Stimulated activated CD8-positive, alpha-beta memory T cell treated with anti-CD3 and anti-CD28 coated beads, Interleukin-7, amount 100 ng/mL, for 4 hours (primary cell): ENCODE measurements at places on chromosomes 11 and 22.

DNA sequence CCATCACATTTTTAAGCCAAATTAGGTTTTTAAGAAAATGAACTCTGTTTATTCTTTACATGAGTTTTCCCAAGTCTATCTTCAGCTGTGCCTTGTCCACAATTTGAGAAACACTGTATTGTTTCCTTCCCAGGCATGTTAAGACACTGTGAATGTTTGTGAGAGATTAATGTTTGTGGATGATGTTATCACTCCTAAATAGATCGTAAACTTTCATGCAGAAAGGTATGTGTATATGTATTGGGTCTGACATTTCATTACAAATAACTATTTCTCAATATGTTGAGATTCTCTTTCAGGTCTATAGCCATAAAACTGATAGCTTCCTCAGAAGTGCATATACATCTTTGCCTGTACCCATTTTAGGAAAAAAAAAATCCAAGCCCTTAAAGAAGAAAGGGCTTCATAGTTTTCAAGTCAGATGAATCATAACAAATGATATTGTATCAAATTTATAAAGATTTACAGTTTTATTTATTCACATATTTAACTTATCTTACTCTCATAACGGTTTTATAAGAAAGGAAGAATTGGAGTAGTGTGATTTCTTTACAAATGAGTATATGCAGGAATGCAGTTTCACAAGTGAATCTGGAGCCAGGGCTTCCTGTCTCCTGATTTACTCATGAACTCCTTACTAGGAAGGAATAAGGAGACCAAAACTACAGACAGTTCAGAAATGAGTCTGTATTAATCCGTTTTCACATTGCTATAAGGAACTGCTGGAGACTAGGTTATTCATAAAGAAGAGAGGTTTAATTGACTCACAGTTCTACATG, 11.2 kb downstream of the OR8D1 start:
- DNase-seq: no peak

GRCh38 chr11:118689503-118689851, 10.0 kb upstream of the TREH start:
- no peak for DNase-seq

- no peak for DNase-seq
These were observed 6.0 kb upstream of the UCP3 start for GRCh38 chr11:74014880-74015279.

- no peak for DNase-seq
These were observed 156.1 kb downstream of the HIPK3 start for GRCh38 chr11:33413301-33413700.

DNA sequence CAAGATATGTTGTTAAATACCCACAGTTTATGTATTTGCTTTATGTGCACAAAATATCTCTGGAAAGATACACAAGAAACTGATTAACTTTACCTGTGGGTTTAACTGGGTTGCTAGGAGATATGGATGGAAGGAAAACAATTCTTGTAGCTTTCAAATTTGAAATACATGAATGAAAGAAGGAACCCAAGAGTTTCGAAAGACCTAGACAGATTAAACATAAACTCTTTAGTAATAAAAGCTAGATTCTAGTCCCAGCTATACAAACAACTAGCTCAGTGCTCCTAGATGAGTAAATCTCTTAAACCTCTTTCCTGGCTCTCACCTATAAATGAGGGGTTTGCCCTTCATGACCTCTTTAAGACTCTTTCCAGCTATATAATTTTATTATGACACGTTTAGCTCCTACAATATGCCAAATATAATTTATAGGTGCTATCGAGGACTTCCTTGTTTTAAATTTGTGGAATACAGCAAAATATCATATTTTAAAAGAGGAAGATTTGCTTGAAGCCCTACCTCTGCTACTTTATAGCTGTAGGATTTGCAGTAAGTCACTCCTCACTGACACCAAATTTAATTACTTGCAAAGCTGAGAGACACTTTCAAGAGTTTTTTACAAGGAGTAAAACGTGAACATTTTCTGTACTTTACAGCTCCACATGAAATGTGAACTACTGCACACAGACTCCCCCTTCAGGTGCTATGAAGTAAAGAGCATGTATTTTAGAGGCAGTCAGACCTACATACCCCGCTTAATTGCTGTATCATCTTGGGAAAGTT, 50.7 kb downstream of the RRAS2 start:
- DNase-seq: no peak

GRCh38 chr11:119779195-119780071, 50.4 kb upstream of the NECTIN1 start:
- DNase-seq: no peak

- DNase-seq: no peak
These were observed 13.0 kb downstream of the INTS4 start for GRCh38 chr11:77981346-77981947.

GRCh38 chr22:39638958-39639357, 68.4 kb downstream of the CACNA1I start:
- DNase-seq: no peak

DNA sequence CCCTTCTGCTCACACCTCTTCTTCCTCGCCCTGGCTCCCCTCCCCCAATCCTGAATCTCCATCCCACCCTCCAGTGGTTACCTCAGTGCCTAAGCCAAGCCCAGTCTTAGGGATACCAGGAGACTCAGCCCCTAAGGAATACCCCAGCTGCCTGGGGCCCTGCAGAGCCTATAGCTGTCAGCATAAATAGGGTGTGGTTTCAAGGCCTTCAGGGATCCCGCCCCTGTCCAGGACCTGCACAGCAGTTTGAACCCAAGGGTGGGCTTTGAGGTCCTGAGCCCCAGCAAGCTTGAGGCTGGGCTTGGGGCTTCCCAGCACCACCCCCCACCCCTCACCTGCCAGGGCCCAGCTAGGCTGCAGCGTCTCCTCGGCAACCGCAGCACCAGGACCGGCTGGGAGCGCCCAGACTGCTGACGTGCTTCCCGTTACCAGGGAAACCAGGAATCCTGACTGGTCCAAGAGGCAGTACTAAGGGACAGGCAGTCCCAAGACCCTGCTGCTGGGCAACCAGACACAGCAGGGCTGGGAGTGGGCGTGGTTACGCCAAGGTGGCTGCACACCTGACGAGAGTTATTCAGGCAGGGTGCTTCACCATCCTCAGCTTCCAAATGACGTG, 13.7 kb downstream of the APBB1 start:
- no peak for DNase-seq

DNA sequence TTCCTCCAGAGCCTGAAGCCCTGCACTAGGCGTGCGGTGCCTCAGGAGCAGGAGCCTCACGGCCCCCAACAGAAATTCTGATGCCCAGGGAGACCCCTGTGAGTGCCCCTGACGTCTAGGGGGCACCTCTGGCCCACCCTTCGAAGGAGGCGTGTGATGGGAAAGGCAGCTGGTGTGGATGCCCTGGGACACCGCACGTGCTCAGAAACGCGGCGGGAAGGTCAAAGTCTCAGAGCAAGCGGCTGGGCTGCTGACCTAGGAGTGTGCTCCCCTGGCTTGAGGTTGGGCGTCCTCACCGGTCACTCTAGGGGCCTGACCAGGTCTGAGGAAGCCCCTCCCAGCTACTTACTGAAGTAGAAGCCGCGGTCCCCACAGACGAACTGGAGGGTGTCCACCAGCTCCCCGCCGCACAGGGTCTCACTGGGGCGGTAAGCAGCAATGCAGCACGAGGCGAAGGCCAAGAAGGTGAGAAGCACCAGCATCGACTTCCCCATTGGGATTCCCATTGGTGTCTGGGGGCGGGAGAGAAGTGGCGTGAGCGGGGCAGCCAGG, 4.1 kb downstream of the IGF2 start:
- no peak for DNase-seq

- DNase-seq: no peak
These were observed 10.5 kb downstream of the CD3E start for GRCh38 chr11:118314988-118315411.

DNA sequence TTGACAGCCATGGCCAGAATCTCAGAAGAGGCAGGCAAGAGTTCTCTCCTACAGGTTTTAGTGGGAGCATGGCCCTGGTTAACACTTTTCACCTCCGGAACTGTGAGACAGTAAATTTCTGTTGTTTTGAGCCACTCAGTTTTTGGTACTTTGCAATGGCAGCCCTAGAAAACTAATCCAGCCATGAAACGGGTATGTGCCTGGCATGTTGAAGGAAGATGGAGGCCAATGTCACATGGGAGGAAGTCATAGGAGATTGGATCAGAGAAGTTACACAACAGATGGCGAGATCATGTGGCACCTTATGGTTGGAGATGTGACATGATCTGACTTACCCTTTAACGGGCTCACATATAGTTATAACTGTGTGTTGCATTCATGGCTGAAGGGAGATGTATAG, 63.2 kb upstream of the EED start:
- DNase-seq: no peak

- no peak for DNase-seq
These were observed 77.2 kb upstream of the AKIP1 start for GRCh38 chr11:8833568-8834315.

- no peak for DNase-seq
These were observed 51.4 kb downstream of the PISD start for GRCh38 chr22:31610611-31611010.

DNA sequence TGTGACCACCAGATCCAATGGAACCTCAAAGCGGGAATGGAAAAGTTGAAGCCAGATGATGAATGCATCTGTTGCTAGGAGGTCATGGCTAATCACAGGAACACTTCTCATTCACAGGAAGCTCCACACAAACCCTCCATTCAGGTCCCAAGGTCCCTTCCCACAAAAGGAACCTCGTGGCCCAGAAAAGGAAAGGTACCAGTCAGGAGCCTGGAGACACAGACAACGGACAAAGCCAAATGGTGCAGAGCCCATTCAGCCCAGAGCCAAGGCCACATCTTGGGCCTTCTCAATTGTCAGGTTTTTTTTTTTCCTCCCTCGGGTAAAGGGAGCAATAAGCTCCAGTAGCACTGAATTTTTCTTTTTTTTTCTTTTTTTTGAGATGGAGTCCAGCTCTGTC, 87.0 kb downstream of the FAM168A start:
- DNase-seq: no peak

DNA sequence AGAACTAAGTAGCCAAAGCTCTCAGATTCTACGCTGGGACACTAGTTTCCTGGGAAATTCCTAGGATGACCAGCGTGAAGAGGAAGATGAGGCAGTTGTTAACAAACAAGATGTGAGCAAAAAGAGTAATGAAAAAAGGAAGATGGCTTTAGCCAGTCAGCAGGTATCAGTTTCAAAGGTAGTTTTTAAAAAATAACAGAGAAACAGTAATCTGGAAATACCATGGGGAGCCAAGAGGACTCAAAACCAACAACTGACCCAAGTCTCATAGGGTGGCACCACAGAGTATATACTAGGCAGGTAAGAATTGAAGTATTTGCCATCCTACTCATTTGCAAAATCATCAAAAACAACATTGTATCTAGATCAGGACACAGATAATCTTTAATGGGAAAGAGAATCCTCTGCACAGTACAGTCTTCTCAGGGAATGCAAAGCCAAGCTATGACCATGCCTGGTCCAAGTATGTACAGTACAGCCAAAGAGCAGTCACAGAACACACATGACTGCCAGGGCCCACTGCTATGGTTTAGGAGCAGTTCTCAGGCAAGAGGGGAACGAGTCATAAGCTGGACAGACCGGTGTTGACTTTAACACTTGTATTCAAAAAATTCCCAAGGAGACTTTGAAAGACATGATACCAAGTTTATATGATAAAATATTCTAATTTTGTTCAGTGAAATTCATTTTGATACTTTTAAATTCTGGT, 20.6 kb downstream of the MSANTD4 start:
- DNase-seq: no peak

GRCh38 chr11:3903207-3903896, 47.9 kb downstream of the STIM1 start:
- no peak for DNase-seq

DNA sequence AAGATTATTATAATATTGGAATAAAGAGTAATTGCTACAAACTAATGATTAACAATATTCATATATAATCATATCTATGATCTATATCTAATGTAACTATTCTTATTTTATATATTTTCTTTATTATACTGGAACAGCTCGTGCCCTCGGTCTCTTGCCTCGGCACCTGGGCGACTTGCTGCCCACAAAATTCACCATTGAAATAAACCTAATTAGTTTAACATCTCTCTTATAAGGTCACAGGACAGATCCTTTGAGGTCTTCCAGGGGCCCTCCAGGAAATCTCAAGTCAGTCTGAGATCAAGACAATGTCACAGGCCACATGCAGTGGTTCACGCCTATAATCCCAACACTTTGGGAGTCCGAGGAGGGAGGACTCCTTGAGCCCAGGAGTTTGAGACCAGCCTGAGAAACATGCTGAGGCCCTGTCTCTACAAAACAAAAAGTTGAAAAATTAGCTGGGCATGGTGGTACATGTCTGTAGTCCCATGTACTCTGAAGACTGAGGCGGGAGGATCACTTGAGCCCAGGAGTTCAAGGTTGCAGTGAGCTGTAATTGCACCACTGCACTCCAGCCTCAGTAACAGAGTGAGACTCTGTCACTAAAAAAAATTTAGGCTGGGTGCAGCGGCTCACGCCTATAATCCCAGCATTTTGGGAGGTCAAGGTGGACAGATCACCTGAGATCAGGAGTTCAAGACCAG, 6.6 kb upstream of the TXNRD2 start:
- DNase-seq: no peak

DNA sequence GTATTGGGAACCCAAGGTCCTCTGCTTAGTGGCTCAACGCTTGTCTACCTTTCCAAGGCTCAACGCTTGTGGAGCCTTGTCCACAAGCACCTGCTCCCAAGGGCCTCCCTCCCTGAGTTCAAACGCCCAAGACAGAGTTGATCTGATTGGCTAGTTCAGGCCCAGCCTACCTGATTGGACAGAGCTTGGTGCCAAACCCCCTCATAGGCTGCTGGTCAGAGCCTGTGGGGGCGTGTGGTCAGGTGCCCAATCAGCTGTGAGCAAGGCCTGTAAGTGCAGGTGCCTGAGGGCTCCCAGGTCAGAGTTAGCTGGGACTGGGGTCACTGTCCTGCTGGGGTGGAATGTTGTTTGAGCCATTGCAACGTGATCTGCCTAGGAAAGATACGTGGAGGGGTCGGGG, 16.9 kb upstream of the TMPRSS6 start:
- DNase-seq: no peak

- DNase-seq: no peak
These were observed 56.0 kb upstream of the SEPTIN5 start for GRCh38 chr22:19658057-19658966.

- no peak for DNase-seq
These were observed 3.1 kb upstream of the SPDYC start for GRCh38 chr11:65166893-65167292.

GRCh38 chr11:134438542-134439537, 26.8 kb upstream of the B3GAT1 start:
- DNase-seq: no peak

GRCh38 chr11:115496892-115497291, 7.3 kb downstream of the CADM1 start:
- no peak for DNase-seq

DNA sequence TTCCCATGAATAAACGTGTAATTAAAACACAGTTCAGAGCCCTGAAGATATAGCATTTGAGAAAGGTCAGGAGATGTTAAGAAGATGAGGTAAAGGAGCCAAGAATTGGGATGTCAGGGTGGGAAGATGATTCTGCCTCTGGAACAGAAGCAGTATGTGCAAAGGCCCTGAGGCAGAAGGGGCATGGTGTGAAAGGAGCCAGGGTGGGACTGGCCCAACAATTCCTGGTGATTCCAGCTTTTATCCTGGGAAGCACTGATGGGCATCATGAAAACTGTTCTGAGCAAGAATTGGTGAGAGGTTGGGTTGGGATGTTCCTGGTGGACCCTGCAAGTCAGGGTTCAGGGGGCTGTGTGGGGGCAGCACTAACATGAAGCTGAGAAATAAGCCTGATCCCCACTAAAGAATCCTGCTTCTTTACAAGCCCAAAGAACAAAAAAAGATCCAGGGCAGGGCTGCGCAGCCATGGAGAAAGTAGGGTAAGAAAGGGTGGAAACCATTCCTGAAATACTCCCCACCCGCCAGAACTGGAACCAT, 2.5 kb upstream of the FXYD6 start:
- DNase-seq: no peak

- no peak for DNase-seq
These were observed 79.7 kb upstream of the C11orf87 start for GRCh38 chr11:109342261-109342660.
